A549 treated with DMSO at 1 μM for 4 hours (cell line): ENCODE measurements at places on chromosomes 1 and 21. TPM values are rescaled to one million over a fixed set of nuclear protein-coding genes. Genes with fewer than 3 reads are reported as not detected.

The OR2AK2 gene
- not detected in 5 replicates for total RNA-seq

The RPE65 gene
- total RNA-seq = not detected in 5 replicates

The OR2T29 gene
- not detected in 5 replicates for total RNA-seq

The CYP4Z1 gene
- total RNA-seq = not detected in 5 replicates

The ZNF436 gene
- total RNA-seq = 5.2 to 5.9 TPM (median 5.7 TPM) in 5 replicates

The PGLYRP3 gene
- total RNA-seq = not detected in 5 replicates

The METTL25B gene
- total RNA-seq = 23.0 to 26.9 TPM (median 24.1 TPM) in 5 replicates

The HES2 gene
- 2.1 to 4.3 TPM (median 3.1 TPM) in 5 replicates for total RNA-seq

The ANGPTL3 gene
- total RNA-seq = not detected in 5 replicates

The FBXO2 gene
- 7.6 to 9.4 TPM (median 9.2 TPM) in 5 replicates for total RNA-seq

The PTGFRN gene
- 16.0 to 21.3 TPM (median 18.4 TPM) in 5 replicates for total RNA-seq

The AQP10 gene
- not detected in 5 replicates for total RNA-seq

The LRRN2 gene
- 15.3 to 20.3 TPM (median 16.6 TPM) in 5 replicates for total RNA-seq

The C1orf87 gene
- total RNA-seq = not detected in 5 replicates

The MARK1 gene
- total RNA-seq = 0.06 to 0.22 TPM (median 0.08 TPM) in 5 replicates
